Esophagus muscularis mucosa (tissue), 4 donors: ENCODE measurements at places on chromosomes 1 and 21. TPM values are rescaled to one million over a fixed set of nuclear protein-coding genes. Genes with fewer than 3 reads are reported as not detected.

- no peak for DNase-seq
Observed at GRCh38 chr1:27992276-27992675, 32.5 kb downstream of the XKR8 start.

- no peak for DNase-seq
Observed at GRCh38 chr1:206686478-206687249, 2.0 kb downstream of the MAPKAPK2 start.

DNA sequence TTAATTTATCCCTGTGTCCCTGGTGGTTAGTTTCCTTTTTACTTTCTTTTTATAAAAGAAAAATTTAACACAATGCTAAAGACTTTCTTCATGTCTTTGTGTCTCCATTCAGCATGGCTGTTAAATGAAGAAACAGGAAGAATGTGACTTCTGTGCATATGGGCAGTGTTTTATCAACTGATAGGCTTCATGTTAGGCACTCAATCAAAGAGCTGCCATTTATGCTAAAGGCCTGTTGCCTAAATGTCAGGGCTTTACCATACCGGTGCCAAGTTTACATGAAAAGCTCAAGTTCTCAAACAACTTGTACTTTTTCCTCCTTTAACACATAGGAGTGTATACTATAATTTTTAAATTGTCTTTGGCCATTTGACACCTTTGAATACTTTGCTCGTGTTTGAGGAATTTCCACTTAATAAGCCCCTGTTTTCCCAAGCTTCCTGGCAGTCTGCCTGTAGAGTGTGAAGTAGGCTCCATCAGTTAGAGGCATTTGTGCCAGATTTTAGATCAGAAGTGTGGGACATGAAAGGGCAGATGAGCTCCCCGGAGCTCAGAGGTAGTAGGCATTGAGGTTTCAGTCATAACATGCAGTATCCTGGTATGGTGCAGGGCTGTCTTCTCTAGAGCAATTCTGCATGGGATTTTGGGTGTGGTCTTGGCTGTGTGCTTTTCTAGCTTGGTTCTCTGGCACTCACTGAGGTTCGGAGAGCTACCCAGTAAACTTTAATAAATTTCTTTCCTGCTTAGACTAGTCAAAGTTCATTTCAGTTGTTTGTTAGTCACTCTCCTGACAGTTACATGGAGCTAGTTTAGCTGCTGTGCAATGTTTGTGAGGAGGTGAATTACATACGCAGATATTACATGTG is 119.0 kb downstream of the LEPR start:
- DNase-seq: no peak

Gene ADGRB2
- total RNA-seq: 0.83 TPM

Gene TBX15
- total RNA-seq: 0.42 TPM

DNA sequence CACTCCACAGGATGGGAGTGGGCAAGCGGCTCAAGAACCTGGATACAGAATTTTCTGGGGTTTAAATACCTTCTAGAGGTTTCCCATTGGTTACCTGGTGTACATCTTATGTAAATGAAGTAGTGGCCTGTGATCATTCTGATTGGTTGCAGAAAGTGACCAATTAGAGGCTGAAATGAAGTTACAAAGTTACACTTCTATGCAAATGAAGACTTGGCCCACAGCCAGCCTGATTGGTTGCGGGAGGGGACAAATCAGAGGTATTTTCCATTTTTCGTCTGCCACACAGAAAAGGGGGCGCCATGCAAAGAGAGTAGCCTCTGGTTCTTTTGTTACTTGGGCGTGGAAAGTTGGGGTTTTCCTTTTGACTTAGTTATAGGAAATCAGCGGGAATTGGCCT is 8.9 kb downstream of the KCNAB2 start:
- DNase-seq: no peak

GRCh38 chr1:245678860-245679411 is 524.2 kb downstream of the KIF26B start:
- no peak for DNase-seq

- DNase-seq: no peak
Observed at GRCh38 chr1:230349020-230349393, 77.1 kb downstream of the PGBD5 start.

Gene CHODL
- 2.4 TPM for total RNA-seq

DNA sequence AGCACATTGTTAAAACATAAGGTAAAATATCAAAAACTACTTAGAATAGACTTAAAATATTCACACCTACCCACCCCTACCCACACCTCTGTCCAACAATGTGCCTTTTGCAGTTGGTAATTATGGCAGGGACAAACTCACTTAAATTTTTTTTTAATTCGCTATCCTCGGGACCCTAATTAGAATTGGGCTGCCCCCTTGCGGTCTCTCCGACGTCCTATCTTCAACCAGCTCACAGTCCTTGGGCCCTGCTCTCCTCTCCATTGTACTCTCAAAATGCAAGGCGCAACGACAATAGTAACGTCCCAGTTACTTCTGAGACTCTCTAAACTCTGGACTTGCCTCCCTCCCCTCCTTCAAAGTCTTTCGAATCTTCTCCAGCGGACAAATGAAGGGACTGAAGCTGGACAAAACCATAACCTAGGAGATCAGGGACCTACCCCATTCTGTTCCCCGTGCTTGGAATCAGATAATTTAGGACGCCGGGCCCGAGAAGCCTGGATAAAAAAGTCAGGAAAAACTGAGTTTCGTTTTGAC is 1.1 kb upstream of the CIART start:
- peak; percentile 94 for DNase-seq

Gene OR2L2
- not detected for total RNA-seq
